Heart right ventricle (tissue), 16 donors: ENCODE measurements at places on chromosomes 2 and 18.

DNA sequence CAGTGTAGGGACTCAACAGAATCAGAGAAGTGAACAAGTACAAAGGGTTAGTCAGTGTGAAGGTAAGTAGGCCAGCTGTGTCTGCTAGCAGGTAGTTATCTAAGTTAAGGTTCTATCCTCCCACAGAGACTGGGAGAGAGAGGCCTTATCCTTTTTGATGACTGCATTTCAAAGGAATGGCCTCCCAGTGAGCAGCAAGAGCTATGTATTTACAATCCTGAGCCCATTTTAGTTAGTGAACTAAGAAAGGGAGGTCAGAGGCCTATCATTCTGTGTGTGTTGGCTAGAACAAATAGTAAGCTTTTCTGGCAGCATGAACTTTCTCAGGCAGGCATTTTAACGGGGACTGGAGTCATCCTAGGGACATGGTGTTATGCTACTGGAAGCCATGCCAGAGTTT, 182.9 kb downstream of the VWC2L start:
- no peak for DNase-seq

DNA sequence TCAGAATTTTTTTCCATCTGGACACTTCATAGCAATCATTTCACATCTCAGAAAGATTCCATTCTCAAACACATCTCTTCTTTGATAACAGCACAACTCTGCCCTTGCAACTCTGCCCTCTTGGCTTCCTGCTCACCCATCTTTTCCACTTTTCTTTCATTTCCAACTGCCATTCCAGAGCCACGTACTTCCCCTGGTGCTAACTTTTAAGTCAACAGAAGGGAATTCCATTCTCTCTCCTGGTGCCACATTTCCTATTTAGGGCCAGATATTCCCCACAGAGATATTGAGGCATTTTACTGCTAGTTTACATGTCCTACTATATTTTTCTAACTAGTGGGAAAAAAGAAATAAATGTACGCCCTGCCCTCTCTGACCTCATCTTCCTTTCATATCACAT, 590.2 kb downstream of the ARHGAP15 start:
- no peak for DNase-seq

DNA sequence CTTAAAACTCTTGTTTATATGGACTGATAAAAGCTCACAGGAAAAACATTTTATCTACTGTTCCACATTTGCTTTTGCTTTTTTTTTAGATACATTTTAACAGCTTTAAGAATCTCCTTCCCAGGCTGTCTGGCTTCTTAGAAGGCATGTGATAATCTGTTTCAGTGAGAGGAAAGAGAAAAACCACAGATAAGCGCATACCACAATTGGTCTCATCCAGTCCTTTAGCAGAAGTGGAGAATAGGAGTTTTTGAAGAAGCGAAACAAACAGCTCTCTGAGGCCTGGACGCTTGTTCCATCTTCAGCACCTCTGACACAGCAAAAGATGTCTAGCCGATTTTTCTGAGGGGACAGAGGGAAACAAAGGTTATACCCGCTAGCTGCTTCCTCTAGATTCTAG, 37.6 kb downstream of the RMC1 start:
- DNase-seq, result no peak

- DNase-seq, result no peak
Measured at GRCh38 chr2:105886687-105887086, 142.0 kb downstream of the NCK2 start.

DNA sequence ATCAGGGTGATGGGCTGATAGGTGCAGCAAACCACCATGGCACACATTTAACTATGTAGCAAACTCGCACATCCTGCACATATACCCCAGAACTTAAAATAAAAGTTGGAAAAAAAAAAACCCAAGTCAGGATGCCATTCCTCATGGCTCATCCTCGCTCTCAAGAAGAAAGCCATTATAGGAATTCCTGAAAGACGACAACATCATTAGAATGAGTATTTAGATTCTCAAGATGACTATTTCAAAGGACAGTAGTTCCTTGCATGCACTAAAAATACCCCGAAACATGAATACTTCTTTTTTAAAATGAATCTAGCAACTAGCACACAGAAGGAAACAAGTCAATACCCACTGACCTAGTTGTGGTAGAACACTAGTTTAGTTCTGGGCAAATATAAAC, 285.8 kb upstream of the REV1 start:
- DNase-seq, result no peak

GRCh38 chr2:46915281-46915810, at the start of gene MCFD2:
Gene MCFD2, minus strand, starts transcription at chr2:46915806. Its CDS starts 6,635 bp downstream, at chr2:46909171.
- DNase-seq, result peak; percentile 53

- peak; percentile 48 for DNase-seq
Measured at GRCh38 chr2:234500394-234501006, 3.6 kb upstream of the ARL4C start.

- no peak for DNase-seq
Measured at GRCh38 chr2:189466046-189466445, 24.8 kb downstream of the WDR75 start.

GRCh38 chr2:85710687-85711577, 16.8 kb downstream of the GNLY start:
- peak; percentile 64 for DNase-seq

GRCh38 chr2:240466579-240467148, 31.2 kb downstream of the GPC1 start:
- DNase-seq, result peak; percentile 9
